H9 (cell line): ENCODE measurements at places on chromosomes 4 and X. TPM values are rescaled to one million over a fixed set of nuclear protein-coding genes. Genes with fewer than 3 reads are reported as not detected.

- H3K4me1 ChIP-seq: peaks cover 2% of the 10 kb centered on the region
- no peaks in the 10 kb centered on the region for H3K27me3 ChIP-seq
- DNase-seq: no peak
- peaks cover 4% of the 10 kb centered on the region for H3K36me3 ChIP-seq
Measured at GRCh38 chr4:87901422-87901992, 68.7 kb downstream of the MEPE start.

DNA sequence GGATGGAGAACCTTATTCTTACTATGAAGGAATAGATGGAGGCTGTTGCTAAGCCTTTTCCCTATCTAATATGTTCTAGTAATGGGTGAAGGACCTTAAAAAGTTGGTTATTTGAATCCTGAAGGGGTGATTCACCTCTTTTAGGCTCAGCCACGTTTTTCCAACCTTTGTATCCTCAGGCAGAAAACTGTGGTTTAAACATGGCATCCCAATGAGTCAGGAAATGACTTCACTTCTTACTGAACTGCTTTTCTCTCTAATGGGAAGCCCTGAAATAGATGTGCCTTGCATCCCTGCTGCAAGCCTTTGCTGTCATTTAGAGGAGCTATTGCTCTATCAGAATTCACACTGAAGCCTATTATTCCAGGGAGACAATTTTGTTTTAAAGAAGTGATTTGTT is 191.0 kb upstream of the ARX start:
- DNase-seq: no peak
- no peak overlapping the region for H3K4me3 ChIP-seq
- no peaks in the 10 kb centered on the region for H3K36me3 ChIP-seq
- H3K27ac ChIP-seq: no peak overlapping the region
- no peaks in the 10 kb centered on the region for H3K27me3 ChIP-seq

DNA sequence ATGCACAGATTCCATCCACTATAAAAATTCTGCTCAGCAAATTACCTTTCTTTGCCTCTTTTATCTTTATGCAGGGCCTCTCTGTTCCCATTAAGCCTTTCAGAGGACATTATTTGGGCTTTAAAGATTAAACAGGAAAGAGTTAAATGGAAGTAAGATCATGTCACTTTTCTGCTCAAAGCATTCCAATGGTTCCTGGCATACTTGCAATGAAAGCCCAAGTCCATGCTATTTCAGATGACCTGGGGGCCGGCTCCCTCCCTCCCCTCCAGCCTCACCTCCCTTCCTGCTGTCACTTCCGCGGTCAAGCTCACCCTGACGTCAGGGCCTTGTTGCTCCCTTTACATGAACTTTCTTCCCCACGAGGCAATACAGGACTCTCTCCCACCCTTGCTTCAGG is 125.5 kb downstream of the C4orf51 start:
- no peak overlapping the region for H3K27ac ChIP-seq
- no peaks in the 10 kb centered on the region; the same call in 1 of the 2 replicates for H3K4me1 ChIP-seq
- no peaks in the 10 kb centered on the region for H3K27me3 ChIP-seq

NKRF gene
- total RNA-seq: 15.1 and 15.2 TPM in 2 replicates

DNA sequence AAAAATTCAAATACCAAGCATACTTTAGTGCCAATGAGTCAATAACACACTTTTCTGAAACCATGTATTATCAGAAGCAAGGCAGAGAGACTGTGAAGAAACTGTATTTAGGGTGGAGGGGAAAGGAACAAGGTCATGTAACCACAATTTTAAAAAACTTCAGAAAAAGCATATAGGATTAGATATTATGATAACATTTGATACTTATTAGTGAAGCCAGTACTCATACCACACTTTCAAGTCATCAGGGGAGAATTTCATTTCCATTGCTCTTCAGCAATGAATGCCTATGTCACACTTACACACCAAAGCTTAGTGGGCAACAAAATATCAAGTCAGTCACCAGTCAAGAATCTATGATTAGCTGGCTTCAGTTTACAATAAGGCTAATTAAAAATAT is 602.2 kb downstream of the IL15 start:
- no peak overlapping the region for H3K4me3 ChIP-seq
- H3K36me3 ChIP-seq: no peaks in the 10 kb centered on the region
- no peak overlapping the region for H3K27ac ChIP-seq
- H3K27me3 ChIP-seq: no peaks in the 10 kb centered on the region
- no peak for DNase-seq
- H3K4me1 ChIP-seq: no peaks in the 10 kb centered on the region

- no peaks in the 10 kb centered on the region for H3K27me3 ChIP-seq
- no peak overlapping the region for H3K27ac ChIP-seq
- H3K4me3 ChIP-seq: no peak overlapping the region
- H3K4me1 ChIP-seq: no peaks in the 10 kb centered on the region; the same call in 1 of the 2 replicates
- H3K36me3 ChIP-seq: no peaks in the 10 kb centered on the region
Measured at GRCh38 chr4:153832720-153833287, 43.9 kb upstream of the SFRP2 start.

DNA sequence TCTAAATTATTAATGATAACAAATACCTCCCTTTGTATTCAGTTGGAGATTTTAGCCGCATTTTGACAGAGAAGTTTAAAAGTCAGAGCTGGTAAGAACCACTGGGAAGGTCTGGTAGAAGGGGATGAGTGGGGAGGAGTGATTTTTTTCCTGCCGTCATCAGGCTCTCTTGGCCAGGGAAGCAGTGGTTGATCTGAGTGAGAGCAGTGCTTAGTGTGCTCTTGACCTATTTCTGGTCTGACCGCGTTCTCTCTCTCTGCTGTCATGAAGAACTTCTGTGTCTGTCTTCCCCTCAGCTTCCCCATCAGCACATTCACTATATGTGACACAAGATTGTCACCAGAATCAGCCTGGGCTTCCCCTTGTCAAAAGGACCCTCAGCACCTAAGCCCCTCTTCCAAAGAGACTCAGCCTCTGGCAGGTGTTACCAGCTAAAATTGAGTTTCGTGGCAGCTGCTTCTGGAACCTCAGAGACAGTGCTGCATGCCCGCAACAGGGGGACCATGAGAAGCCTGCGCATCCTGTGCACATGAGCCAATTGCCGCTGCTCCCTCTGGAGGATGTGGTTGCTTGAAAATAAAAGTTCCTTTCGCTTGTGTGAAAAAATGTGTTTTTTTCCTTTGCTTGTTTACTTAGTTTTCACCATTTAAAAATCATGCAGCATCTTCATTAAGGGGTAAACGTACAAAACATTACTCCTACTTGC is 268.9 kb downstream of the C4orf33 start:
- H3K27me3 ChIP-seq: no peaks in the 10 kb centered on the region
- no peak for DNase-seq
- no peaks in the 10 kb centered on the region for H3K36me3 ChIP-seq
- H3K4me1 ChIP-seq: no peaks in the 10 kb centered on the region
- no peak overlapping the region for H3K27ac ChIP-seq
- H3K4me3 ChIP-seq: no peak overlapping the region

GRCh38 chr4:187992971-187993370 is 2.6 kb upstream of the ZFP42 start:
- peaks cover 7% of the 10 kb centered on the region; the same call in 1 of the 2 replicates for H3K4me1 ChIP-seq
- peak overlapping the region; percentile 94 for H3K27ac ChIP-seq
- peaks cover 23% of the 10 kb centered on the region; the same call in 2 of the 3 replicates for H3K36me3 ChIP-seq
- H3K27me3 ChIP-seq: no peaks in the 10 kb centered on the region
- H3K4me3 ChIP-seq: peak overlapping the region; percentile 18

GRCh38 chr4:185470501-185471195 is 885 bp downstream of the CCDC110 start:
- H3K27ac ChIP-seq: no peak overlapping the region
- peak; percentile 55 for DNase-seq
- H3K4me1 ChIP-seq: no peaks in the 10 kb centered on the region
- H3K36me3 ChIP-seq: no peaks in the 10 kb centered on the region

- H3K27me3 ChIP-seq: no peaks in the 10 kb centered on the region
- no peak for DNase-seq
- H3K4me3 ChIP-seq: no peak overlapping the region
- H3K27ac ChIP-seq: no peak overlapping the region
Measured at GRCh38 chr4:1235381-1236102, 13.4 kb downstream of the CTBP1 start.

SRPX2 gene
- total RNA-seq: not detected in 2 replicates

IL1RAPL2 gene
- 0.13 TPM in 1 of 2 replicates, not detected in the other for total RNA-seq

NEIL3 gene
- 6.3 and 8.3 TPM in 2 replicates for total RNA-seq

LINC00632 gene
- 42.2 and 46.3 TPM in 2 replicates for total RNA-seq

MAGEA1 gene
- total RNA-seq: not detected in 2 replicates

GRCh38 chr4:148573296-148573695 is 131.1 kb upstream of the NR3C2 start:
- no peaks in the 10 kb centered on the region for H3K27me3 ChIP-seq
- DNase-seq: no peak
- no peak overlapping the region for H3K27ac ChIP-seq
- H3K36me3 ChIP-seq: no peaks in the 10 kb centered on the region
- H3K4me1 ChIP-seq: no peaks in the 10 kb centered on the region

DNA sequence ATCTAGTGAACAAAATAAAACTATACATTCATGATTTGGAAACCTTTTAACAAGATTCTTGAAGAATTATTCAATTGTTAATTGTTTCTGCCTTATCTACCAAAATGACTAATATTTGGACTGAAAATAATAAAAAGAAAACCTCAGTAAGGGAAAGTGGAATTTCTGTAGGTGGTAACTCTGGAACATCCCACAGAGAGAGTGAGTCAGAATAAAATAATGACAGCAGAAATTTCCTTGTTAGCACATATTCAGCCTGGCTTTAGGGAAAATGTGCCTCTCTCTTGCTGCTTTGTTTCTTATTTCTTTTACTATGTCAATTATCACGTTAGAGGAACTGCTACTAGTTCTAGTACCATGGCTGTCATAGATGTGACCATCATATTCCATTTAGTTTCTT is 421.5 kb upstream of the GNPDA2 start:
- no peak overlapping the region for H3K4me3 ChIP-seq
- no peaks in the 10 kb centered on the region for H3K27me3 ChIP-seq
- no peaks in the 10 kb centered on the region for H3K4me1 ChIP-seq
- H3K27ac ChIP-seq: no peak overlapping the region
- H3K36me3 ChIP-seq: no peaks in the 10 kb centered on the region

MAP3K15 gene
- 1.2 and 1.3 TPM in 2 replicates for total RNA-seq

TMEM154 gene
- total RNA-seq: 0.77 and 1.7 TPM in 2 replicates

PRRG3 gene
- 2.7 and 4.9 TPM in 2 replicates for total RNA-seq

DNA sequence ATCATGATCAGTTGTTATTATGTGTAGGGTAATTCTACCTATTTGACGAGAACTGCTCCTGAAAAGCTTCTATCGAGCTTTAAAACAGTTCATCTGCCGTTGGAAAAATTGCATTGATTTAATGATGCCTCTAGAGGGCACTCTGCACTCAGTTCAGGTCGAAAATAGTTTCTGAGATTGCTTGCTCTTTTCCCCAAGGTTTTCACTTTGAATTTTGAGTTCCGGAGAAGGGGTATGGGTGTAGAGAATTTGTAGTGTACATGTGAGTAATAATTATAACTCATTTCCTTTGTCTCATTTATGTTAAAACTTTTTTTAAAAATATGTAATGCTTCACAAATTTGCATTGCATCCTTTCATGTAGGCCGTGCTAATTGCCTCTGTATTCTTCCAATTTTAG is 28.4 kb upstream of the TNIP3 start:
- H3K4me3 ChIP-seq: no peak overlapping the region
- H3K4me1 ChIP-seq: peaks cover 5% of the 10 kb centered on the region; the same call in 1 of the 2 replicates
- DNase-seq: no peak
- H3K27ac ChIP-seq: no peak overlapping the region

FGF5 gene
- not detected in 2 replicates for total RNA-seq

- H3K36me3 ChIP-seq: peaks cover 63% of the 10 kb centered on the region
- DNase-seq: no peak
- no peaks in the 10 kb centered on the region for H3K4me1 ChIP-seq
- no peak overlapping the region for H3K4me3 ChIP-seq
Measured at GRCh38 chrX:70338290-70338689, 48.4 kb downstream of the KIF4A start.

DNA sequence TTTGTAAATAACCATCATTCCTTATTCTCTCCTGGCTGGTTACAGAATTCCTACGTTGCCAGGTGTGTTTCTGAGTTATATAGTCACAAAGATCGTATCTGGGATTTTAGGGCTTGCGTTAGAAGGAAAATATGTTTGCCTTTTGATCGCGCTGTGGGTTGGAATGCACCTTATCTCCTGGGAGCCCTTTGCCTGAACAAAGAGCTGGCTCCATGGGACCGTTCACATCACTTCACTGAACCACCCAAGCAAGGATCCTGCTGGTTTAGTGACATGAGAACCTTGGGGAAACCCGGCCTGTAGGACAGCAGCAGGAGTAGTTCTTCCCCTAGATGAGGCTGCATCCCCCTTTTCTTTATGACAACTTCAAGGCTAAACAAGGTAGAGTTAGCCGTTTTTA is 51.6 kb downstream of the RS1 start:
- no peak overlapping the region for H3K4me3 ChIP-seq
- H3K27ac ChIP-seq: no peak overlapping the region
- H3K27me3 ChIP-seq: no peaks in the 10 kb centered on the region
- no peak for DNase-seq
- no peaks in the 10 kb centered on the region for H3K4me1 ChIP-seq
- H3K36me3 ChIP-seq: peaks cover 4% of the 10 kb centered on the region; the same call in 2 of the 3 replicates

- no peaks in the 10 kb centered on the region; the same call in 1 of the 2 replicates for H3K4me1 ChIP-seq
- no peaks in the 10 kb centered on the region for H3K27me3 ChIP-seq
- no peak overlapping the region for H3K27ac ChIP-seq
- no peaks in the 10 kb centered on the region for H3K36me3 ChIP-seq
- no peak for DNase-seq
Measured at GRCh38 chr4:109211671-109212070, 90.8 kb downstream of the COL25A1 start.

GRCh38 chrX:132407691-132408090 is 81.1 kb downstream of the MBNL3 start:
- peaks cover 21% of the 10 kb centered on the region for H3K4me1 ChIP-seq
- no peak for DNase-seq
- H3K27ac ChIP-seq: no peak overlapping the region
- H3K4me3 ChIP-seq: no peak overlapping the region; the same call in 1 of the 2 replicates
- H3K36me3 ChIP-seq: no peaks in the 10 kb centered on the region

DNA sequence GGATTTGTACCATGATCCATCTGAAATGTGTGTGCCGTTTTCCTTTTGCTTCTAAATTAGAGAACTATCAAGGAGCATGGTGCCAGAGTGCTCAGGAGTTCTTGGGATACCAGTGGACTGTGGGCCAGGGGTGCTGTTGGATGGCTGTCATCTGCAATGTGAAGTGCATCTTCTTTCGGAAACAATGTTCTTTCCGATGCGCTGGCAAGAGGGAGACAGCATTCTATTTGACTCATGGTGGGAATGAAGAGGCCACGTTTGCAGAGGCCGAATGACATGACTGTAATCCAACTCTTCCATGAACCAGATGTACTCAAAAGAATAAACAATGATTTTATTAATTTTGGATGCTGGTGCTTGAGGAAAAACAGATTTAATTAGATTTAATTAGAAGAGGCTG is 45.5 kb downstream of the SORCS2 start:
- peaks cover 6% of the 10 kb centered on the region; the same call in 1 of the 2 replicates for H3K36me3 ChIP-seq
- H3K27ac ChIP-seq: no peak overlapping the region
- H3K4me1 ChIP-seq: no peaks in the 10 kb centered on the region
- H3K27me3 ChIP-seq: no peaks in the 10 kb centered on the region

DNA sequence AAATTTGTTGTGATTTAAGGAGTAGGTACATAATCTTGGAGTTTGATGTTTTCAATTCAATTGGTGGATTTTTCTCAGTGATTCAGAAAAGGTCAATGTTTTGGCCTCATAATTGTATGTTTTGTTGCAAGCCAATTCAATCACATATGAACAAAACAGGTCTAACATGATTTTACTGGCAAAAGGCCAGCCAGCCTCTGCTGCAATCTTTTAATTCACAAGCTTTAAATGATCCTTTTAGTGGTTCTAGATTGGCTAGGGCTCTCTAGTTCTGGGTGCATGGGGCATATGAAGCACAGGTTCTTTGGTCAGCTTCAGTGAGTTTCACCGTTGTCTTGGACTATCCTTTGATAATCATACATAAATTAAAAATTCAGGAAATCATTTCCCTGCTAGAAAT is 19.2 kb upstream of the SLC6A14 start:
- DNase-seq: no peak
- no peak overlapping the region for H3K27ac ChIP-seq
- H3K4me1 ChIP-seq: no peaks in the 10 kb centered on the region
- H3K4me3 ChIP-seq: no peak overlapping the region

EXOSC9 gene
- total RNA-seq: 68.6 and 69.1 TPM in 2 replicates

PLAC1 gene
- total RNA-seq: 0.50 and 0.68 TPM in 2 replicates

HELT gene
- total RNA-seq: not detected in 2 replicates
